ENCODE measurements at places on chromosomes 2 and 18.

DNA sequence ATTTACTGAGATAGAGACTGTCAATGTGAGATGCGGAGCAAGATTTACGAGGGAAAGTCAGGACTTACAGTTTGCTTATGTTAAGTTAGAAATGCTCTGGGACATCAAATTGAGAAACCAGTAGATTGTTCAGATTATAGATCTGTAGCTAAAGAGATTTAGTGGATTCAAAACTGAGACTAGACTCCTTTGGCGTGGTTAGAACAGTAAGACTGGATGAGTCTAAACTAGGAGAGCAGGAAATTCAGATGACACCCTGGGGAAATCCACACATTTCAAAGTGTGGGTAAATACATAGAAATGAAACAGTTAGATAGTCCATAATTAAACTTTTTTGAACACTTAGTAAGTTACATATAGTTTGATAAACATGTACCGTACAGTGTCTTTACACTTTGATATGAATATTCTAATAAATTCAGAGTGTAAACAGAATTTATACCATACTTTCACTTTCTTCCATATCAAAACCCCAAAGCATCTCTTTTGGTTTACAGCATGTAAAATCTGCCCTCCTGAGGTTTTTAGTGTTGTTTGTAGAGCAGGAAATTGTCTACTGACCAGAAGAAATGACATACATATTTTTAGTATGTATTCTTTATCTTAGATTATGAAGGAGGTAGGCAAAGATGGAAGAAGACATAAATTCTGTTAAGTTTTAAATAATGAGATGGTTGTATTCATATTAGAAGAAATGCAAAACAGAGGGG, 231.5 kb downstream of the NYAP2 start:
- DNase-seq = no peak

- DNase-seq = no peak
These were observed 79.6 kb downstream of the MSTN start for GRCh38 chr2:189982780-189983394.

DNA sequence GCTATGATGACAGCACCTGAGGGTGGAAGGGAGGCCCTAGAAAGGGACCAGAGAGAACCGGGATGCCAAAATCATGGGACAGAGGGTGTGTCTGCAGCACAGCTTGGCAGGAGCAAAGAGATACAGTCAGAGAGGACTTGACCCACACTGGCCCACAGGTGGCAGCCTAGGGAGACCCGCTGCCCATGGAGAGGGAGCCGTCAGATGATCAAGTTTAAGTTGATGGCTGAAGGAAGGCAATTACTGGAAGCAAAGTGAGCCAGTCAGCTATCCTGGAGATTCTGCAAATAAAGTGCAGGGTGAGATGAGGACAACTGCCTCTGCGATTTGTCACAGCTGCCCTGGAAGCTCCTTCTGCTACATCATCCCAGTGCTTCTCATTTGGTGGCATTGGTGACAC, 74.0 kb downstream of the CMPK2 start:
- DNase-seq = no peak

DNA sequence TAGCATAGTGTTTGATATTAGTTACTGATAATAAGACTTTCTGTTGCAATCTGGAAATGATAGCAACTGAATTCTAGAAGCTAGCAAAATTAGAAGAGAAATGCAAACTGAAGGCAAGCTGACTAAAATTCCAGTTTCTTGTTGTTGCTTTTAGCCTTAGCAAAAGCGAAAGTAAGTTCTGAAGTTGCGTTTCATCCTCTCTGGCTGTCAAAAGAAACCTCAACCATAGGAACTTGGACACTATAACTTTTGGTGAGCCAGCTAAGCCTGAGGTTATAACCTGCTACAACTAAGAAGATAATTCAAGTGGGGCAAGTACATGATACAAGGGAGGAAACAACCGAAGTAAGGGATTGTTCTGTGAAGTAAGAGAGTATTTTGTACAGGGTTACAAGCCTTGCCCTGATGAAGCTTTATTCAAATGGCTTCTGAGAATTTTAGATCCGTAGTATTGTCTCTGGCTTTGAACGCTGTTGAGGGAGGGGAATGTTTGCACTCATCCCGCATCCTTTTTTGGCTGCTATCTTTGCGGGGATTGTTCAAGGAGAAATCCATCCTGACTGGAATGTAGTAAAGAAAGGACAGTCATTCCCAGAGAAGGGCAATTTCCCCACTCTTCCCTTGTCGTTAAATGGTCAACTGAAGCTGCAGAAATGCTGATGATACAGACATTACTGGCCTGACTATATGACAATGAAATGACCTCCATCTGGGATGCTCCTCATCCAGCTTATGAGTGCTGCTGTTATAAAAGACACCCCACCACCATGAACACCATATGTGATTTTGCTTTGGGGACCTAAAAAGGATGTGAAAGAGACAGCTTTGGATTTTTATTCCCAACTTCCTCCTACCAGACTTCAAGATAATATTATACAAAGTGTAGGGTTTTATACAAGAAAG, 7.0 kb upstream of the TMX3 start:
- no peak for DNase-seq

Measured in CD8-positive, alpha-beta T cell (primary cell).